ENCODE measurements at places on chromosomes 13 and 19.

DNA sequence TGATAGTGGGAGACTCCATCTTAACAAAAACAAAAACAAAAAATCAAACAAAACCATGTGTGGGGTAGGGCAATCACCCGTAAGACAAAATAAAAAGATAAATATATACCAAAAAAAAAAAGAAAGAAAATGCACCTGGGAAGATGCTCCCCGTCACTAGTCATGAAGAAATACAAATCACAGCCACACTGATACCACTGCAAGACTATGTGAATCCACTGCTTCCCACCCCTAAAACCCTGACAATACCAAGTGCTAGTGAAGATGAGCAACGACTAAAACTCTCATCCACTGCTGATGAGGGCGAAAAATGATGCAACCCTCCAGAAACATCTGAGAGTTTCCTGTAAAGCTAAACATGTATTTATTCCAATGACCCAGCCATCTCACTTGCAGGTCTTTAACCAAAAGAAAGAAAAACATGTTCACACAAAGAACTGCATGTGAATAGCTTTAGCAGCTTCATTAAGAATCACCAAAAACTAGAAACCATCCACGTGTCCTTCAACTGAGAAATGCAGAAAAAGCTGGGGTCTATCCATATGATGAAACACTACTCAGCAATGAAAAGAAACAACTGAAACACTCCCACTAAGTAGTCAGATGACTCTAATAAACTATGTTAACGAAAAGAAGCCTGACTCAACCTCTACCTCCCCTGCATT is 31.7 kb downstream of the BRD4 start:
- DNase-seq = peak; percentile 63

GRCh38 chr19:54160182-54160811 is 776 bp upstream of the LENG1 start:
- no peak for DNase-seq

DNA sequence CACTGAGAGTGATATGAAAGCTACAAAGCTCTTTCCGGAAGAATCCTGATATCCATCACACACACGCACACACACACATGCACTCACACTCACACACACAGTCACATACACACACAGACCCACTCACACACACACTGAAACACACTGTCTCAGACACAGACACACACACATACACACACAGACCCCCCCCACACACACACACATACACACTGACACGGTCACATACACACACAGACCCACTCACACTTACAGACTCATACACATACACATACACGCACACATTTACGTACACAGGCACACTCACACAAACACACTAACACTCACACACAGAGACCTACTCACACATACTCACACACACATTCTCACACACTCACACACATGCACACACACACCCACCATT is 58.6 kb downstream of the LIG4 start:
- DNase-seq = no peak

- no peak for DNase-seq
These were observed 4.3 kb downstream of the HAUS8 start for GRCh38 chr19:17070912-17071311.

Data from foreskin keratinocyte (primary cell).